ENCODE measurements at places on chromosomes 1 and 21. TPM values are rescaled to one million over a fixed set of nuclear protein-coding genes. Genes with fewer than 3 reads are reported as not detected.

DNA sequence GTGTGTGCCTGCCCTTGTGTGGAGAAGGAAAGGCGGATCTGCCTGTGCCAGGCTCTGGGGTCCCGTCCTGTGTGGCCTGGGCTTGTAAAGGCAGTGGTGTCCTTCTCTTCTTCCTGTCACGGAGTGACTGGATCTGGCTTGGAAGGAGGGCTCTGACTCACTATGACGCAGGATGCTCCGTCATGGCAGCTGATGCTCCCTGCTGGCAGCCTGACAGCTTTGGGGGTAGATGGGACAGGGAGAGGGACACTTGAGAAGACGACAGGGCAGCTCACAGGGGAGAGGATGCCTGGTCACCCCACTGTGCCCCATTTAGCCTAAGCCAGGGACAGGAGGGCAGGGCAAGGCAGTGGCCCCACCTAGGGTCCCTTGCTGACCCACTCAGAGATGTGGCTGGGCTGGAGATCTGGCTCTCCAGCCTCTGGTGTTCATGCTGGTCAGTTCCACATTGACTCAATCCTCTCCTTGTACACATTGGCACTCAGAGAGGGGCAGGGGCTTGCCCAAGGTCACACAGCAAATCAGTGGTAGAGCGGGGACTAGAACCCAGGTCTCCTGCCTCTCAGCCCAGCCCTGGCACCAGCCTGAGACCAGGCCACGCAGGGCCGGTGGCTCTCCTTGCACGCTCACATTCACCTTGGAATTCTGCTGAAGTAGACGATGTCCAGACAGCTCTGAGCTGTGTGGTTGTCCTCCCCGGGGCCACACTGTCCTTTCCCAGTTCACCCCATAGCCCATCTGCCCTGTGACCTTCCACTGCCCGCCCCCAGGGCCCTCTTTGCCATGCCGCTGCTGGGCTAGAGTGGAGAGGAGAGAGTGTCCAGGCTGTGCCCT is 2.8 kb upstream of the FAM131C start:
- peak; percentile 86 for DNase-seq

DNA sequence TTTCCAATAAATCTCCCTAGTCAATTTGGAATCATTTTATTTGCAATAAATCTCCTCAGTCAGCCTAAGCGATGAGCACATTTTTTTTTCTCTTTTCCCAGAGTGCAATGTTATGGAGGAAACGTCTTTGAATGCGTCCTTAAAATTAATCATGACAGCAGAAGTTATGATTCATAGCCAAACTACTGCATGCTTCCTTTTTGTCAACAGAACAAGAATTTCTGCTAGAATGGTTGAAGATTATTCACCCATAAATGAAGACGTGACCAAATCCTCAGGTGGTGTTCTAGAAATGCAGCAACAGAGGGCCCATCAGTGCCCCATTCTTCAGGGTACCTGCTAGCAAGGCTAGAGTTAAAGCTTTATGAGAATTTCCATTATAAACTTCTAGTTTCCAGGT is 407.9 kb upstream of the PKN2 start:
- DNase-seq: no peak

GRCh38 chr1:8155528-8156186 is 129.5 kb upstream of the ERRFI1 start:
- DNase-seq: no peak

DNA sequence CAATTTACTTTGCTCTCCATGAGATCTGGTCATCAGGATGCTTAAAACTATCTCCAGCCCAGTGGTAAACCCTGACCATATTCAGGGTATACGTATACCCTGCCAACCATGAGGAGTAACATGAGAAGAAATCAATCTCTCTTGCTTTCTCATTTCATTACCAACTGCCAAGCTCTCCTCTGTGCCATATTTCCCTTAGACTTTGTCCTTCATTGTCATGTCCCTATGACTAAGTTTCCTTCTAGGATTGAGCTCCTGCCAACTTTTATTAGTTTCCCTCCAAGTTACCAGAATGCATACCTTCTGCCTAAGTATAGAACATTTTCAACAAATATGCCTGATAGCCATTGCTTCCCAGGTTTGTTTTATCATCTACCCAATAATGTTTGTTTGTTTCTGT is 1113.9 kb upstream of the B3GALT2 start:
- DNase-seq: no peak

DNA sequence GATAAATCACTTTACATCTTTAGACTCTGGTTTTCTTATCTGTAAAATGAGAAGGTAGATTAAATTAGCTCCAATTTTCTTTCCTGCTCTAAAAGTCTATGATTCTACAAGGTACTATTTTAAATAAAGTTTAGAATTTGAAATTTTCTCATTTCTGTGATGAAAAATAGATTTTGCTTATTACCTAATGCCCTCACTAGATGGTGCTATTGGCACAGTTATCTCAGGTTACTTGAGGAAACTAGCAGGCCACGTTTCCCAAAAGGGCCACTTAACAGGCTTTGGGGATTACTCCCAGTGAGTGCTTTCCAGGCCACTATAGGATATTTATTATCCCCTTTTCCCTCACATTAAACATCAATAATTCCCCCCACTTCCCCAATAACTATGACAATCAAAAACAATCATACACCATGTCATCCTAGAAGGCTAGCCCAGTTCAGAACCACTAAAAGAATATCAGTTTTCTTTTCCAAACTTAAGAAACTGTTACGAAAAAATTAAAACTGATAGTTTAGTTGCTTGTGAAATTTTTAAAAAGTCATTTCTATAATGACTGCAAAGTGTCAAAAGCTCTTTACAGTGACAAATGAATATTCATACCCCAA is 30.6 kb downstream of the OMA1 start:
- DNase-seq: peak; percentile 61

GRCh38 chr1:57908147-57908890 is 484.5 kb upstream of the DAB1 start:
- DNase-seq: no peak

DNA sequence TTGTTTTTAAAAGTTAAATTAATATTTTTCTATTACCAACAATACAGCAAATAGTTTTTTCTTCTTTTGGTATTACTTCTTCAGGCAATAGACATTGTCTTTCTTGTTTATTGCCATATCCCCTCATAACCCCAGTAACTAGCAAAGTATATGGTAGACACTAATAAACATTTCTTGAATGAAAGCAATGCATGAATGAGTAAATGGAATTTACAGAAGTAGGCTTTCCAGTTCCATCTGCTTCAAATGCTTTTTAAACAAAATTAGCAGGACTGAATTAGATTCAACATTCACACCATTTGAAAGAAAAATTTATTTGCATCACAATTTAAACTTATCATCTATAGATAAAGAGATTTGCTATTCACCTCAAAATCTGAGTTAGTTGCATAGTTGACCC is 5.6 kb upstream of the DR1 start:
- DNase-seq: no peak

DNA sequence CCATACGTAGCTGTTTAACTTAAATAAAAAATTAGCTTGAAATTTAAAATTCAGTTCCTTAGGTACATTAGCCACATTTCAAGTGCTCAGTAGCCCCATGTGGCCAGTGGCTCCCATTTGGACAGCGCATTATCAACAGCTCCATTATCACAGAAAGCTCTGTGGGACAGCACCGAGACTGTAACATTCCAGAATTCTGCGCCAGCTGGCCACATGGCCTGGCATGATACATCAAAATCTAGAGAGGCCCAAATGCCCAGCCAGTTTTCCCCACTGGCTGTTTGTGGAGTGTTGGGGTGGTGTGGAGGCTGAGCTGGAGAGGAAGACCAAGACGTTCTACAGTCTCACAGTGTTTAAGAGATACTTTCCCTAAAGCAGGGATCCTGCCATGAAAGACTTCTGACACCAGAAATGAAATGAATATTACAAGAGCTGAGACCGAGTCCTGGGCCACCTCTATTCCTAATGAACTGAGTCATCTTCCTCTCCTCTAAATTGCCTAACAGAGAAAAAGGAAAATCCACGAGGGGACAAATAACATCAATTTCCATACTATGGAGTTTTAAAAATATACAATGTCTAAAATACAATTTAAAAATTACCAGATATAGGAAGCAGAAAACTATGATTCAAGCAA is 27.3 kb upstream of the ACTA1 start:
- DNase-seq: no peak

GRCh38 chr1:160522622-160523345 is at the start of gene SLAMF6:
Gene SLAMF6 (minus strand): TSS chr1:160523255. CDS start chr1:160523192, 63 bp downstream.
- no peak for DNase-seq

GRCh38 chr1:59007820-59008598 is 224.2 kb upstream of the JUN start:
- DNase-seq: no peak

GRCh38 chr21:33427051-33427450 is 23.8 kb downstream of the IFNGR2 start:
- DNase-seq: no peak

DNA sequence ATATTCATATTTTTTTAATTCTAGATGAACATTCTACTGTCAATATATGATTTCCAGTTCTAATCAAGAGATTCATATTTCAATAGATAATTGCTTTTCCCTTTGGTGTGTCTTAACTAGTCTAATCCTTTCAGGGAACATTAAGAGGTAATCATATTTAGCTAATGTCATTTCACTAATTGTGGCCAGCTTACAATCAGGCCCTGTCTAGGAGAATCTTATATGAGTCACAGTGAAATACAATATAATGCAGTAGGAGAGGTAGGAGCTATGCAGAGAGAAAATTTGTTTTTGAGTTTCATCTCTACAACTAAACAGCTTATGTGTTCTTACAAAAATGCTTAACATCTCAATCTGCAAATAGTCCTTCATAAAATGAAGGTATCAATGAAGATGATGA is 85.9 kb downstream of the DPYD start:
- DNase-seq: no peak

GRCh38 chr21:38269576-38269936 is 12.8 kb downstream of the KCNJ15 start:
- DNase-seq: no peak

- DNase-seq: no peak
Measured at GRCh38 chr1:176448340-176448739, 14.6 kb upstream of the PAPPA2 start.

C1orf167 gene
- 0.85 TPM for total RNA-seq

MATN1 gene
- total RNA-seq: not detected

XCL1 gene
- total RNA-seq: 0.39 TPM

CFHR5 gene
- total RNA-seq: not detected

MYBPH gene
- total RNA-seq: not detected

All from right atrium auricular region (tissue), 2 donors.